ENCODE measurements at places on chromosomes 16 and 17. TPM values are rescaled to one million over a fixed set of nuclear protein-coding genes. Genes with fewer than 3 reads are reported as not detected.

DNA sequence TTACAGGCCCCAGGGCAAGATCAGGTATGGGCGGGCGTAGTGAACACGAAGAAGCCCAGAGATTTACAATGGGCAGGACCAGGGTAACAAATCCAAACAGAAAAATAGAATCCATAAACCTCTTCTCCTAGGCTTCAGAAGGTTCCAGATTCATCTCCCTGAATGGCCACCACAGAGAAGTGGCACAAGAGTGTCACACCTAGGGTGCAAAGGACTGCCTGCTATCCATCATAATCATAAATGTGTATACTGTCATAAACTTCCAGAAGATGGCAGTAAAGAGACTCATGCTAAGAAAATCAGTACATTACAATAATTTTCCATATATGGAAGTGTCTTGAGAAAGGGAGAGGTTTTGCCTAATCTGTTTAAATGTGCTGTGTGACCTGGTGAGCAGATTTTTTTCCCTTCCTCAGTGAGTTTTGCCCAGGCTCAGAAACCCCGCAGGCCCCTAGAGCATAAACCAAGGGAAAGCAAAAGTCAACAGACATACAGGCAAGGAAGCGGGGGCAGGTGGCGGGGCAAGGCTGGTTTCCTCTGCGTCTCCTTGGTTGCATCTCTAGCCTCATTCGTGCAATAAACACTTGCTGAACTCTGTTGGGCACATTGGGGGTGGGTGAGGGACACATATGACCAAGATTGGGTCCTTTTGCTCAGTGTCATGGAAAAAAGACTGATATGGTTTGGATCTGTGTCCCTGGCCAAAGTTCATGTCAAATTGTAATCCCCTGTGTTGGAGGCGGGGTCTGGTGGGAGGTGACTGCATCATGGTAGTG, 92.0 kb upstream of the CDH5 start:
- no peak for DNase-seq

Gene PRR15L
- not detected for polyA plus RNA-seq

Gene KCNH6
- 1.7 TPM for polyA plus RNA-seq

GRCh38 chr17:30112794-30113193, 3.8 kb upstream of the NSRP1 start:
- no peak for DNase-seq

DNA sequence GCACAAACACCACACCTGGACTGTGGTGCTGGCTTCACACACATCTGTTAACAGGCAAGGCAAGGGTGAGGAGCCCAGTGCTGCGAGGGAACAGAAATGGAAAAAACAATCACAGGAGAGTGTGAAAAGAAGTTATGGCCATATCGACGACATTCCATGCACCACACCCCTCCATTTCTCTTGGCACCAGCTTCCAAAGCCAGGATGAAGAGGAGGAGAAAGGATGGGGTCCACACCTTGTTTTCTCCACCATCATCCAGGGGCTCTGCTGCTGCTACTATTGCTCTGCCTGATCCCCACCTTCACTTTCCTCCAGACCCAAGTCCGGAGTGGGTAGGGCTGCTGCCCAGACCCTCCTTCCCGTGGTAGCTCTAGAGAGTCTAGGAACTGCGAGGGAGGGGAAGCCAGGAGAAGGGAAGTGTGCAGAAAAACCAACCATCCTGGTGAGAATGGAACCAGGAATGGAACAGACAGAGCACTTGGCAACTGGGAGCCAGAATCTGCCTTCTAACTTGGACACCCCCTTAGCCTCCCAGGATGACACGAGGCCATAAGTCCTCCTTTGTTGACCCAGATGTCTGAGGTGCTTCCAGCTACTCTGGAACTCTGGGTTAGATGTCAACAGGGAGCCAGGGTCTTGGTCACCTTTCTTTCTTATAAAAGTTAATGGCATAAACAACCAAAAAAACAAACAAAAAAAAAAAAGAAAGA, 1.2 kb upstream of the PROCA1 start:
- DNase-seq, result no peak

DNA sequence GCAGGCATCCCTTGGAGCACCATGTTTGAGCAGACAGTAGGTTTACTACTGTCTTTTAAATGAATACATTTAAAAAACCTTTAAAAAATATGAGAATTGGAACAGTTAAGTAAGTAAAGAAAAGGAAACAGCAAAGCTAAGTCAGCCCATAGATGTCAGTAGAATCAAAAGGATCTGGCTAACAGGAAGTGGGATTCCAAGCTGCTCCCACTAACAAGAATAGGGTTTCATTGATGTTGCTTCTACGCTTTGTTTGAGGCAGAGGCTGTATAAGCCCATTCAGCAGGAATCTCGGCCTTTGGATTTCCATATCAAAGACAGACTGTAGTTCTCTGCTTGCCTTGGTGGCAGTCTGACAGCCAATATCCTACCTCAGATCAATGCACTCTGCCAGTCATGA, 122.9 kb upstream of the ELAC2 start:
- no peak for DNase-seq

Gene ITGB4
- polyA plus RNA-seq, result 39.7 TPM

Gene GALK1
- 22.6 TPM for polyA plus RNA-seq

Gene PRR35
- not detected for polyA plus RNA-seq

DNA sequence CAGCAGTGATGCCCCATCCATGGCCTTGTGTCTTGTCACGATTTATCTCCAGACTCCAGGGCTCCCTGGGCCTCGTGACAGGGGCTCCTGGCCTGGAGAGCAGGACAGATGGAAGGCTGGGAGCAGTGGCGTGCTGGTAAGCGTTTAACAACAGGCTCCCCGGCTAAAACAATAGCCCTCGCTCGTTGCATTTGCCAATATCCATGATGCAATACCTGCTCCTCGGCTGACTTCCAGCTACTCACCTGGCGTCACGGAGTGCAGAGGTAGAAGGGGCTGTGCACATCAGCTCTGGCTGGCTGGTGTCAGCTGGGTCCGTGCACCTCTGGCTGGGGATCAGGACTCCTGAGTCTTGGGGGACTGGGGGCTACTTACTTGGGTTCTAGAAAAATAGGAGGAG, 1.5 kb upstream of the BICDL2 start:
- DNase-seq, result no peak

DNA sequence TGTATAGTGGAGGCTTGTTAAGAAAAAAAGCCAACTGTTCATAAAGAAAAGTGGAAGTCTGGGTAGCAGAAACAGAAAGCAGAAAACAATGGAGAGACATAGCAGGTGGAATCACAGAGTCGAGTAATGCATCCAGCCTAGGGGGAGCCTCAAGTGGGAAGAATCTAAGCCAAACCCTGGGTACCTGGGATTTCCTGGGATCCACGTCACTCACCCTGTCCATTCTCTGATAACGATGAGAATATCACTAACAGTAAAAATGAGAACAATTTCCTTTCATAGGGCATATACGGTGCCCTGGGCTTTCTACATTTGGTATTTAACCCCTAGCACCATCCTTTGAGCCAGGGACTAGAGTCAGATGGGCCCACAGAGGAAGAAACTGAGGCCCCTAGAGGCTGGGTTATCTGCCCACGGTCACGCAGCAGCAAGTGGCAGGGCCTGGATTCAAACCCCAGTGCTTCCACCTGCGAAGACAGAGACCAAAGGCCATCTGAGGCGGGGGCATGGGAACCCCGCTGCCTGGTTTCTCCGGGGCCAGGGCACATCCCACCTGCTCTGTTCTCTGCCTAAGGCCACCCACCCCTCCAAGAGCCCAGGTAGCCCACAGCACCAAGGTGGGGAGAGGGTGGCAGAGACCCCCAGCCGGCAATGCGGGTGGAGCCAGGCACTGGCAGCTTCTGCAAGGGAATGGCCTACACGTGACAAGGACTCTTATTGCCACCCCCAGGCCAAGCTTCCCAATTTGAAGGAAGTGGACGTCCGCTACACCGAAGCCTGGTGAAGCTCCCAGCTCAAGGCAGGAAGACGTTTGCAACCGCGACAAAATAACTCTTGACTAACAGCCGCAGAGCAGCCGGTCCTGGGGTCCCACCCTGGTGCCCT, 69.8 kb upstream of the PLCG2 start:
- DNase-seq, result no peak

- DNase-seq, result no peak
Measured at GRCh38 chr17:10803350-10803749, 549 bp downstream of the TMEM238L start.

GRCh38 chr17:28193241-28193640, 125.8 kb upstream of the TMEM97 start:
- no peak for DNase-seq

Gene MYL4
- polyA plus RNA-seq, result 1.5 TPM

DNA sequence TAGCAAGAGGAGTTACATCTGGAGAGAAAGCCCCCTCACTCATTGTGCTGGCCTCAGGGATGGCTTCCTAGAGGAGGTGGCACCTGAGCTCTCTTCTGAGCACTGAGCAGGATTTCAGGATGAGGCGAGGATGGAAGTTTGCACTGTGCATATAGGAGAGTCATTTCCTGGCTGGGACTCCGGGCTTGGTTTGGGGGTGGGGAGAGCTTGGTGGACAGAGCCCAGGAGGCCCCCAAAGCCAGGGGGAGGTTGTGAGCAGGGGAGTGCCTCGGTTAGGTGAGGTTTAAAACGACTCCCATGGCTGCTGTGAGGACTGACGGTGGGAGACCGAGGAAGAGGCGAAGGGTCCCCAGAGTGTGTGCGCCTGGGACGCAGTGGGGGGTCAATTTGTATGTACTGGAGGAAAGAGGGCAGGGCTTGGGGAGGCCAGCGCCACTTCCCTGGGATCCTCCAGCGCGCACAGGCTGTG, 1.2 kb downstream of the CAMKK1 start:
- DNase-seq, result no peak

- no peak for DNase-seq
Measured at GRCh38 chr16:26712876-26713275, 353.9 kb upstream of the C16orf82 start.

DNA sequence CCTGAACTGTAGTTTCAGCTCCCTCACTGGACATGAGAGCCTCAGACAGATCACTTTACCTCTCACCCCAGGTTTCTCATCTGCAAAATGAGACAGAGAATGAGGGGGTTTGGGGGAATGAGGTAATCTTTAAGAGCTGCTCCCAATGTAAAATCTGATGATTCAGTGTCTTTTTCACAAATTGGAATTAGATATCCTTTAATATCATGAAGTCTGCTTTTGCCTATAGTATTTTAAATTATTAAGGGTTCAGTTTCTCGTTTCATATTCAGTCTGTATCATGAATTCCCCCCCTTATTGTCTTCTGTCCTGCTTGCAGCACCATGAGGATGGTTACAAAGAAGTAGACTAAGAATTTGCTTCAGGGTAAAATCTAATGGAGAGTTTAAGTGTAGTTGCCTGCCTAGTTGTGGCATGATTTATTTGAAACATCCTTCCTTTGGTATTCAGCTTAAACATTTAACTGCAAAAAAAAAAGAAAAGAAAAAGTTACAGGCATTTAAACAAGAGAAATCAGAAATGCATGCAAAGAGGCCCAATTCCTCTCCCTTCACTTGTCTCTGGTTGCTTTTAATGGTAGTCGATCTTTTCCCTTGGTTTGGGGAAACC, 77.3 kb downstream of the WNT3 start:
- no peak for DNase-seq

Gene CACNB1
- polyA plus RNA-seq, result 57.5 TPM

GRCh38 chr17:43211480-43212402, at the start of gene TMEM106A:
Gene TMEM106A (plus strand): TSS chr17:43211875. CDS start chr17:43213042, 1,167 bp downstream.
- peak; percentile 39 for DNase-seq

- no peak for DNase-seq
Measured at GRCh38 chr16:54409982-54410381, 123.4 kb upstream of the IRX3 start.

GRCh38 chr17:72115781-72116525, 4.9 kb upstream of the SOX9 start:
- no peak for DNase-seq

DNA sequence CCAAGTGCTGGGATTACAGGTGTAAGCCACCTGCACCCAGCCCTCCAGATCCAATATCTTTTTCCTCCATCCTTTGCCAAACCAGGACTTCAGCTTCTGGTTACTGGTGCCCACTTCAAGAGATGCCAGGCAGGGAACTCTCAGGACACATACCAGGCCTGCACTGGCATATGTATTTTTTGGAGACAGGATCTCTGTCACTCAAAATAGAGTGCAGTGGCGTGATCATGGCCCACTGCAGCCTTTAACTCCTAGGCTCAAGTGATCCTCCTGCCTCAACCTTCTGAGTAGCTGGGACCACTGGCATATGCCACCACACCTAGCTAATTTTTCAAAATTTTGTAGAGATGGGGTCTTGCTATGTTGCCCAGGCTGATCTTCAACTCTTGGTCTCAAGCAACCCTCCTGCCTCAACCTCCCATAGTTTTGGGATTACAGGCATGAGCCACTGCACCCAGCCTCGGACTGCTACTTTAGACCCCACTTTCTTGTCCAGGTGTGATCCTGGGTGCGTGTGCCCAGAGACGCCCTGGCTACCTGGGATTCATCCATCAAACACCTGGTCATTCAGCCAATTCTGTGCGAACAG, 55.8 kb downstream of the BMERB1 start:
- DNase-seq, result no peak

DNA sequence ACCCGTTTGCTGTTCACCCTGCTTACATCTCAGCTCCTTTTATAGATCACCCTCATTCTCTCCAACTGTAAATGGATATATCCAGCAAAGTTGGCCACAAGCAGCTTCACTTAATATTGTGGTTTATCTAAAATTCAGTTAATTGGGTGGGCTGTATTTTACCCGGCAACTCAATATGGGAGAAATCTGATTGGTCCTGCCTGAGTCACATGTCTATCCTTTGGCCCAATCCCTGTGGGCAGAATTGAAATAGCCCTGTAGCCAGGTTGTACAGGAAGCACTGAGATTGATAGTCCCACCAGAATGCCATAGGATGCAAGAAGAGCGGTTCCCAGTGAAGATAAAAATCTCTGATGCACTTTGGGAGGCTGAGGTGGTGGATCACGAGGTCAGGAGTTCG, 73.2 kb downstream of the AIPL1 start:
- DNase-seq, result peak; percentile 60

Data from spinal cord (tissue), 10 donors.